ENCODE measurements at places on chromosomes 7 and 10.

DNA sequence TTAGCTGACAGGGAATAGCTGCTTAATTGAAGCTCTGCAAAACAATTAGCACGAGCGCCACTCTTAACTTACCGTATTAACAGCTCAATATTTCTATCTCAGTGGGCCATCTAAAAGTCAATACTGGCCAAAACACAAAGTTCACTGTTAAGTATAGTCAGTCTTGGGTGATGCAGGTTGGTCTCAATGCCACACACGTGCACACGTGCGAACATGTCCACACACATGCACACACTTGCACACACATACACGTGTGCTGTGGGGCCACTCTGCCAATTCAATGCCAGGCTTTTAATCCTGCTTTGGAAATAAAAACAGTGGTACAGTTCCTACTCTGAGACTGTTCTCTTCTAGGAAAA, 105.1 kb downstream of the GRB10 start:
- no peak for DNase-seq

DNA sequence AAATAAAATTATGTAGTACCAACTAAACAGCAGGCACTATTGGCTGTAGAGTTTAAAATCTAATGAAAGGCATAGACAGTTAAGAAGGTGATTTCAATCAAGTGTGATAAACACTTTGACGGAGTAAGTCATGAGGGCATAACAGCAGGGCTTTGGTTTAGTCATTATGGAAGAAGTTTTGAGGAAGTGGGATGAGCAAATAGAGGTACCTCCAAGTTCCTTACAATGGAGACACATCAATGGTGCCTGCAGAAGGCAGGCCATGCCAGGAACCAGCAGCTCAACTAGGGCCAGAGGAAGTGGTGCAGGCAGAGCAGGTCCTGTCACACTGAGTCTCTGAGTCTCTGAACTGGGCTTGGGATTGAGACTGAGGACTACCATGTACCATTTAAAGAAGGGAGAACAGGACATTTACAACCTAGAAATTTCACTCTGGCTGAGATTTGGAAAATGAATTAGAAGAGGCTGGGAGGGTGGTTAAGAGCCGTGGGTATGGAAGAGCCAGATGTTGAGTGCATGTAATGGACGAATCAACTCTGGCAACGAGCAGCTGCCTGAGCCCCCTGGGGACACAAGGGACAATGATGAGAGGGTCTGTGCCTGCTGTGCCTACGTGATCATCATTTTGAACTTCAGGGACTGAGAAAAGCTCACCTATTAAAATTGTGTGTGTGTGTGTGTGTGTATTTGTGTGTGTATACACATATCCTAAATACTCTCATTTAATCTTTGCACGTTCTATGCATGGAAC, 208.7 kb upstream of the POM121L12 start:
- DNase-seq = no peak

GRCh38 chr10:129131457-129132132, 335.4 kb upstream of the MGMT start:
- DNase-seq = no peak

DNA sequence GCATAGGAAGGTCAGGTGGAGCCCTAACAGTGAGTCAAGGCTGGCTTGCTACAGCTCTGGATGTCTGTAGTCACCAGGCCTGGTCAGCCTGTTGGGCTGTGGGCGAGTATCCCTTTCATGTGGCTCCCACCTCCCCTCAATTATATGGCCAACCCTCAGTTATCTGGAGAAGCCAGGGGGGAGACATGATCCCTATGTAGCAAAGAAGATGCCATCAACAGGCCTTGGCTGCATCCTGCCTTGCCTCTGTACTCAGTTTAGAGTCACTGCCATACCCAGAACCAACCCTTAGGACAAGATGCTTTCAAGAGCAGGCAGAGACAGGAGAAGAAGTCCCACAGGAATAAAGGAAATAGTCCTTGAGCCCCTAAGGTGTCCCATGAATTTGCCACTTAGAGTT, 763.9 kb downstream of the GRID1 start:
- no peak for DNase-seq

- DNase-seq = no peak
These were observed 259.6 kb upstream of the PPP2R2D start for GRCh38 chr10:131641231-131641630.

- no peak for DNase-seq
These were observed 459 bp upstream of the FEZF1 start for GRCh38 chr7:122304996-122305421.

DNA sequence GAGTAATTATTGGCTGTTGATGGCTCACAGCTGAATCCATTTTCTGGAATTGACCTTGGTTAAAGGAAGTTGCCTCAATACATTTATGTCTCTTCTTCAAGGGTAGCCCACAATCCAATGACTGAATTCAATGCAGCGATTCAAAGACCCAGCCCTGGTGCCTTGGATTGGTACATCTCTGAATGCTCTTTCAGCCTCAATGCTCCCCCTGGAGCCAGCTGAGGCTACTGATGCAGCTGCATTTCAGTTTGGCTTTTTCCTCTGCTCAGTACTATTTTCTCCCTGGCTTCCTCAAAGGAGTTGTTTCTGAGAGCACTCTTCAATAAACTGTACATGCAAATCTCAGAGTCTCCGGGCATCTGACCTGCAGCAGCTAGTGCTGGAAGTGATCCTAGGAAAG, 633 bp upstream of the EBLN1 start:
- no peak for DNase-seq

DNA sequence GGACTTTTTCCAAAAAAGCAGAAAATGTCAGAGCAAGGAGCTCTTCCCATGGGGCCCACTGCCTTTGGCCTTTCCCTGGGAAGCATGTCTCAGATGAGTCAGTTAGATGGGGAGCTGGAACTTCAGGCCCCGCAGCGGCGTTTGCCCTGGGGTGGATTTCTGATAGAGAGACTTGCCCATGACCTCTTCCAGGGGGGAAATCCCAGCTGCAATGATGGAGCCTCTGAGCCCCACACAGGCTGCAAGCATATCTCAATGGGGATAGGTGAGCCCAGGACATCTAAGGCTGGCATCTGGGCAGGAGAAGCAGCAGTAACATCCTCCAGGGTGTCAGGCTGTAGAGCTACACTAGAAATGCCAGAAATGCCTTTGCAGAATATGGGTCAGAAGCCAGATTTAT, 269.2 kb upstream of the TCERG1L start:
- no peak for DNase-seq

DNA sequence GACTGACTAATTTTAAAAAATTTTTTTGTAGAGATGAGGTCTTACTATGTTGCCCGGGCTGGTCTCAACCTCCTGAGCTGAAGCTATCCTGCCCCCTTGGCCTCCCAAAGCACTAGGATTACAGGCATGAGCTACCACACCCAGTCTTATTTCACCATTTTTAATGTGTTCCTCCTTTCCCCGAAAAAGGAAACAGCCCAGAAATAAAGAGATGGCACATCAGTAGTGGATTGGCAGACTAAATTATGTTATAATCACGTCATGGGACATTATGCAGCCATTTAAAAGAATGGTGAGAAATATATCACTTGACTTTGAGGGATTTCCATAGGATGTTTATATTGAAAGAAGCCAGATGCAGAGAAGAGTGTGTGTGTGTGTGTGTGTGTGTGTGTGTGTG, 40.5 kb downstream of the CAPZA2 start:
- no peak for DNase-seq

- no peak for DNase-seq
These were observed 49.9 kb upstream of the KLF6 start for GRCh38 chr10:3834947-3835346.

- no peak for DNase-seq
These were observed 167.4 kb downstream of the CSTF2T start for GRCh38 chr10:51532044-51532443.

DNA sequence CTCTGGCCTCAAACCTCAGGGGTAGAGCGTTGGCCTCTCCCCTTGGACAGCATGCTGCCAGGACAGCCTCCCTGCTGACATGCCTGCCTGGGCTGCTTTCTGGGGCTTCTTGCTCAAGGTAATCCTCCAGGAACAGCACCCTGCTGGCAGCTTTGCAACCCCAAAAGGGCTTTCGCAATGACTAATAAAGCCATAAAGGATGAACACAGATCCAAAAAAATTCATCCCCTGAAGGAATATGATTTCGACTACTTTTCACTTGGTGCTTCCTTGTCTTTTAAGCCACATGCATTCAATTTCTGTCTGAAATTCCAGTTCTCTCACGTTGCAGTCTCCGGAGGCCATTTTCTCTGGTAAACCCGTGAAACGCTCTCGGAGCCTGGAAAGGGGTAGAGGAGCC, 15.1 kb upstream of the SH3PXD2A start:
- no peak for DNase-seq

GRCh38 chr7:155975490-155975889, 163.2 kb upstream of the SHH start:
- no peak for DNase-seq

DNA sequence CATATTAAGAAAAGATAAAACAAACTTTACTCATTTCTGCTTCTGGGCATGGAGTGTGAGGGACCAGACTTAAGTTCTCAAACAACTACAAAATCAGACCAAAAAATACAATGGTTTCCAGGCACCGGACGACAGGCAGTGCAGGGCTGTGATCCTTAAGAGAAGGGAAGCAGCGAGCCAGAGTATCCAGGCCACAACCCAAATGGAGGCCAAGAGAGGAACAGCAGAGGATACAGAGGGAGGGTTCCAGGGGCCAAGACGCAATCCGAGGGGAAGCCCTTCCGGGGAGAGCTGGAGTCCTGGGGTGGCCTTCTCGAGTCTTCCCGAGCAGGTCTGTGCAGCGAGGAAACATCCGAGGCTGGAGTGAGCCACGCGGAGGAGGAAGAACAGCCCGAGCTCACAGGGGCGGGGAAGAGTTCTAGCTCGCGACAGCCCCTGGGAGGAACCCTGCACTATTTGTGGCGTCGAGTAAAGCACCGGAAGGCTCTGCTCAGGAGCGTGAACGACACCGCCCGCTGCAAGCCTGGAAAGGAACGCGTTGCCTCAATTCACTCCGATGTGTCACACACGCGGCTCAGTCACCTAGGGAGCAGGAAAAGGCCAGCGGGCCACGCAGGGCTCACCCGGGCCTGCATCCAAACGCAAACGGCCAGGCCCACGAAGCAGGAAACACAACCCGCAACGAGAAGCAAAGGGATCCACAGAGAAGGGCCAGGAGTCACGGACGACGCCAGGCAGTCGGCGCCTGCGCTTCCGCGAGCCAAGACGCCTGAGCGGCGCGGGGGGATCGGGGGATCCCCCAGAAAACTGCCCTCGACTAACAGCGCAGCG, 933 bp upstream of the RNF32 start:
- no peak for DNase-seq

DNA sequence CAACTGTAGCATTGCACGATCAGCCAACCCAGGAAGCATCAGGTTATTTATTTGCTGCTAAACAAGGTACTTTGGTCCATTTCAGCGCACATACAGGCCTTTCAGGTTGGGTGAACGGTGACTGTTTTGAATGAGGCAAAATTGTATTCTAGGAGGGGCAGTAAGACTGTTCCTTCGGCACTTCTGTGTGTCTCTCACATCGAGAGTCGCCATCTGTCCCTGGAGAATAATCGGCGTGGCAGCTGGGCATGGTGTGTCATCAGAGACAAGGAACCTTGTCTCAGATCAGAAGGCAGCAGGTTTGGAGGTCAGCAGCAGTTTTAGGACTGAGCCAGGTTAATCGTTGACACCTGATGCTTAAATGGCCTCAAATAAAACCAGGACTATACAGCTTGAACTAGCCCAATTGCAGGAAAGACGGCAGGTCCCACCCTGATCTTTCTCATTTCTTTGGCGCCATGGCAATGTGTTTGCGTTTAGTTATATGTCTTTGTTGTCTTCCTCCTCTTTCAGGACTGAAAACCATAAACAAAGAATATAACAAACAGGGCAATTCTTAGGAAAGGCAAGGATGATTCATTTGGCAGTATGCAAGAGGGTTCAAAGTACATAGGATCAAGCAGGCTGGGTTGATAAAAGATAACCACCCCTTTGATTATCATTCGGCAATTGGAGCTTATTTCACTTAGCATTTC, 92.0 kb upstream of the PRR15 start:
- no peak for DNase-seq

DNA sequence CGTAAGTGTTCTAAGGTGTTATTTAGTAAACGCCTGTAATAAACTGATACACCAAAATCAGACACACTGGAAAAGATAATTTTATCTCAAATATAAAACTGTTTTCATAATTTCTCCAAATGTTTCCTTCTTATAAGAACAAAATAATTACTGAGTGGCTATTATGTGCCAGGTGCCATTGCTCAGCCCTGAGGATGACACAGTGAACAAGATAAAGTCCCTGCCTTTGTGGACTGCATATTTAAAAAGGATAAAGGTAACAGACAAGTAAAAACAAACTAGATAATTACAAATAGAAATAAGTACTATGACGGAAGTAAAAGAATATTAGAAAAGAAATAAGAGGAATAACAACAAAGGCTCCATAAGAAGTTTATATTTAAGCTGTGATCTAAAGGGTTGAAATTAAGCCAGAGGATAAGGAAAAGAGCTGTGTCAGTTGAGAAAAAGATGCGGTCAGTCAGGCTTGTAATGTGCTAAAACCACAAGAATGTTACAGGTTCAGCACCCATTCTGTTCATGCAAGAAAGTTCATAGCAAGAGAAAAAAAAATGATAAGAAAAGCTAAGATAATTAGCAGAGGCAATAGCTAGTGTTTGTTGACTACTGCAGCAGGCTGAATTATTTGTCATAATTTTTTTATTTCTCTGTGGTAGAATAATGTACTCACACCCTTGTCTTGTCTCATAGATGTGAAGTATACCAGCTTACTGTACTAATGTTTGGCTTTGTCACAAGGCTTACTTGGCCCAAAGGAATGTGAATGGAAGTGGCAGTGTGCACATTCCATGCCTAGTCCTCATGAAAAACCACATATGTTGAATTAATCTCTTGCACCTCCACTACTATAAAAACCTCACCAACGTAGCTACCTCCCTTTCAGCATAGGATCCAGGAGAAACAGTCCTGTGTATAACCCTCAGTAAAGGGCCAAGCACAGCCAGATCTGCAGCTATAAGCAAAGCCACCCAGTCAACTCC, 75.1 kb downstream of the CRPPA start:
- no peak for DNase-seq

- DNase-seq = no peak
These were observed 67.8 kb upstream of the AKR1E2 start for GRCh38 chr10:4758256-4758655.

GRCh38 chr7:140754506-140754905, 58.0 kb downstream of the NDUFB2 start:
- no peak for DNase-seq

- DNase-seq = no peak
These were observed 70.2 kb downstream of the PRTFDC1 start for GRCh38 chr10:24882047-24882698.

GRCh38 chr10:63273577-63273976, 140.4 kb downstream of the NRBF2 start:
- DNase-seq = no peak

- no peak for DNase-seq
These were observed 18.1 kb upstream of the VPS37D start for GRCh38 chr7:73649576-73649975.

All from stimulated activated CD8-positive, alpha-beta memory T cell treated with anti-CD3 and anti-CD28 coated beads, Interleukin-4, amount 100 ng/mL, for 4 hours (primary cell).